Inflammatory macrophage treated with lipopolysaccharide for 4 hours (primary cell): ENCODE measurements at places on chromosomes 11 and 22.

DNA sequence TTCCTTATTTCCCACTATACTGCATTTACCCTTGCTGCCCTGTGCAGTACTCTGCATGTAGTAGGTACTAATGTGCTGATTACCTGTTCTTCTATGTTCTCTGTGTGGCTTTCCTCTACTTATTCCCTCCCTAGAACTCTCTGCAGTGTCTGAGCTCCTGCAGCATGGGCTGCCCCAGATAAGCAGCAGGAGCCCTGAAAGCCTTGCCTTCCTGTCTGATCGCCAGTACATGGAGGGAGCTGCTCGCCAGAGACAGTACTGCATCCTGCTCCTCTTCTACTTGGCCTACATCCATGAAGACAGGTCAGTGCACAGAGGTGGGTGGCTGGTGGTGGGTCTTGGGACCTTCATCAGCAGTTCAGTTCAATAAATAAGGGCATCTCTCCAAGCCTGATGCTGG is 42.2 kb upstream of the CCDC134 start:
- no peak for DNase-seq

DNA sequence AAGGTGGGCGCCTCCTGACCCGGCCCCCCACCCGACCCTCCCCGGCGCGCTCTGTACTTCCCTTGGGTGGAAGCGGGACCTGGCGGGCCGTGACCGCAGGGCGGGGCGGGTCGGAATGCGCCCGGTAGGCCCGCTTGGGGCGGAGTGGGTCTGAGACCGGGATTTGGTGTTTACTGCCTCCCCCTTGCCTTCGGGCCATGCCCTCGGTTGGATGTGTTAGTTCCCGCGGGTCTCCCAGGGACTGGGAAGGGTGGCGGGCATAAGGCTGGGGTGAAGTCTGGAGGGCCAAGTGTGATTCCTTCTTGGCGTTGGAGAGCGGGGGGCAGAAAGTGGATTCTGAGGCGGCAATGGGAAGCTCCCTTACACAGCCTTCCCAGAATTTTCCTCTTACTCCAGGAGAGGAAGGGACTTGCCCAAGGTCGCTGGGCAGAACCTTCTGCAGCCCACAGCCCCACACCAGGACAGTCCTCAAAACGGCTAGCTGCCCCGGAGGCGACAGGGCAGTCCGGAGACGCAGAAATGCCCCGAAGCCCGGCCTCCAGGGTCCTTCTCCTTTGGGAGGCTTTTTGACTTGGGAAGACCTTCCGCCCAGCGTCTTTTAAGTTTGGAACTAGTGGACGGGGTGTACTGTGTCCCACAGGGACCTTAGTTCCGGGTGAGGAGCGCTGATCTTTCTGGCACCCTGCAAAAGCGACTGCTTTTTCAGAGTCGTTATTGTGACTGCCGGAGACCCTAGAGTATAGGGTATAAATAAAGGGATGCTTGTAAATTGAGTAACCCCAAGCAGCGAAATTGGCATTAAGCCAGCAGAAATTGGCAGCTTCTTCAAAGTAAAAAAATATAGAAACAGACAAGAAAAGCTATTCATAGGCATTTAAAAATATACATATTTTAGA is 647 bp downstream of the SWAP70 start:
- peak; percentile 48 for DNase-seq

GRCh38 chr11:122843281-122844141 is 5.2 kb downstream of the CRTAM start:
- no peak for DNase-seq

DNA sequence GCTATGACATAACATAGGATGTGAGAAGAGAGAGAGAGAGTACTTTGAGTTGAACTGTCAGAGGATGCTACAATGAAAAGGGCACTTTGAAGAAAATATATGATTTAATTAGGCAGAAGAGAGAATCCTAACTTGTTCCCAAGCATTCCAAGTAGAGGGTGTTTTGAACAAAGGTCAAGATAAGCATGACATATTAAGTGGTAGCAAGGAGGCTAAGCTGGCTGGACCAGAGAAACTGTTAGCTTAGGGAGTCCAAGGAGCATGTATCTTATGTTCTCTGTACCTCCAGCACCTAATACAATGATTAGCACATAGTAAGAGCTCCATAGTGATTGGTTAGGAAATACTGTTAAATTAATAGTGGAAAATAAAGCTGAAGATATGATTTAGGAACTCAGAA is 479.6 kb downstream of the TMEM135 start:
- no peak for DNase-seq

DNA sequence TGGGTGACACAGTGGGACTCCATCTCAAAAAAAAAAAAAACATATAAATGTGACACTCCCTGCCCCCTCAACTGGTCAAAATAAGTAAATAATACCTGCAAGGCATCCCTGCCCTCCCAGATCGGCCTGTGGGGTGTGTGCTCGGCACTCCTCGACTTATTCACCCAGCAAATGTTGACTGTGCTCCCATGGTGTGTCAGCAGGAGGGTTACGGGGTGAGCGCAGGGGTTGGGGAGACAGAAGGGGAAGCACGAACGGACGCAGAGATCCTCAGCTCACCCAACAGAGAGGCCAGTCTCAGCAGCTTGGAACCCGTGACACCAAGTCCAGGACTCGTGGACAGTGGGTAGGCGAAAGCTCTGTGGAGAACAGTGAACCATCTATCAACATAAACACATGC is 1.6 kb upstream of the ADM2 start:
- DNase-seq = no peak

DNA sequence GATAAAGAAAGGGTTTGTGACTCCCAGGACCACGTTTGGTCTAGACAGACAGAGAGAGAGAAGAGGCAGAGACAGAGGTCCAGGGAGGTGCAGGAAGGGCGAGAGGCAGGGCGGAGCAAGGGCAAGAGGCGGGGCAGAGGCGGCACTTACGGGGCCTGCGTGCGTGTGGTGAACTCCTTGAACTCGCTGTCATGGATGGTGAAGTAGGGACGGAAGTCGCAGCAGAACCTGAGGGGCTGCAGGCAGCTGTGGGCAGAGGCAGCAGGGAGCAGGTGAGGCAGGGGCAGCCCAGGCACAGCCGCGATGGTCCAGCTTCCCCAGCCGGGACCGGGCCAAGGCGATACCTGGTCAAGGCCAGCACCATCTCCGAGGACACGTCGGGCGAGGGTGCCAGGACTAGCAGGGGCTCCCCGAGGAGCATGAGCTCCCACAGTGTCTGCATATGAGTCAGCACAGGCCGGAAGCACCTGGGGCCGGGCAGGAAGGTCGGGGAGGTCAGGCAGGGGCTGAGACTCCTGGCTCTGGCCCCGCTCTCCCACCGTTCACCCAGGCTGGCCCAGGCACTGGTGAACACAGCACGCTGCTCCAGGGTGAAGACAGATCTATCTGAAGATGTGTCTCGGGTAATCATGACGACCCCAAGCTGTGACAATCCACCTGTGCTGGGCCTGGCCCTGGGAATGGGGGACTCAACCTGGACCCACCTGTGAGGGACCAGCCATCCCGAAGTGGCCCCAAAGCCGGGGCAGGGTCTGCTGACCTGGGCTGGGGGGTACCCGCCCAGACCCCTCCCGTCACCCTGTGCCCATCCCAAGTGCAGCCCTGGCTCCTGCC is 7.2 kb upstream of the PLXNB2 start:
- DNase-seq = peak; percentile 71

GRCh38 chr11:78100261-78100660 is 20.6 kb upstream of the NDUFC2 start:
- no peak for DNase-seq

GRCh38 chr11:10041748-10042446 is 252.1 kb downstream of the SBF2 start:
- peak; percentile 92 for DNase-seq

DNA sequence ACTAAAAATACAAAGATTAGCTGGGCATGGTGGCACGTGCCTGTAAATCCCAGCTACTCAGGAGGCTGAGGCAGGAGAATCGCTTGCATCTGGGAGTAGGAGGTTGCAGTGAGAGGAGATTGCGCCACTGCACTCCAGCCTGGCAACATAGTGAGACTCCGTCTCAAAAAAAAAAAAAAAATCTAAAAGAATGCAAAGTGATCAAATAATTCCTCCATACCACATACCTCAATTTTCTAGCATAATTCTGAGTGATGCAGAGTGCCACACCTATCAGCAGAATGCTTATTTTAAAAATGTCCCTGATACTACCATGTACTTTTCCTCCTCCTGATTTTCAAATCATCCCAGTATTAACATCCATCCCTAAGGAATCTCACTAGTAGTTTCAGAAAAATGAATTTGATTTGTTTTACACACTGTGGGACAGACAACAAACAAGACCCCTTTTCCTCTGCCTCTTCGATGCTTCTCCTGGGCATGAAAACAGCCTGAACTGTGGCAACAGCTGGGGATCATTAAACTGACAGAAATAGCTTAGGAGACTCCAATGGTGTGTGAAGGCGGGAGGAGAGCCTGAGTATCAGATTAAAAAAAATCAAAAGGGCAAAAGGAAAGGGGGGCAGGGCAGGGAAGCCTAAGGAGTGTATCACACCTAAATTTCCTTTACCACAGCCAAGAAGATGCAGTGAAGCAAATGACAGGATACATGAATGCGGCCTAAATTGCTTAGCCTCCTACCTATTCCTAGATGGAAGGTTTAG is 114.7 kb downstream of the SGSM3 start:
- DNase-seq = no peak

DNA sequence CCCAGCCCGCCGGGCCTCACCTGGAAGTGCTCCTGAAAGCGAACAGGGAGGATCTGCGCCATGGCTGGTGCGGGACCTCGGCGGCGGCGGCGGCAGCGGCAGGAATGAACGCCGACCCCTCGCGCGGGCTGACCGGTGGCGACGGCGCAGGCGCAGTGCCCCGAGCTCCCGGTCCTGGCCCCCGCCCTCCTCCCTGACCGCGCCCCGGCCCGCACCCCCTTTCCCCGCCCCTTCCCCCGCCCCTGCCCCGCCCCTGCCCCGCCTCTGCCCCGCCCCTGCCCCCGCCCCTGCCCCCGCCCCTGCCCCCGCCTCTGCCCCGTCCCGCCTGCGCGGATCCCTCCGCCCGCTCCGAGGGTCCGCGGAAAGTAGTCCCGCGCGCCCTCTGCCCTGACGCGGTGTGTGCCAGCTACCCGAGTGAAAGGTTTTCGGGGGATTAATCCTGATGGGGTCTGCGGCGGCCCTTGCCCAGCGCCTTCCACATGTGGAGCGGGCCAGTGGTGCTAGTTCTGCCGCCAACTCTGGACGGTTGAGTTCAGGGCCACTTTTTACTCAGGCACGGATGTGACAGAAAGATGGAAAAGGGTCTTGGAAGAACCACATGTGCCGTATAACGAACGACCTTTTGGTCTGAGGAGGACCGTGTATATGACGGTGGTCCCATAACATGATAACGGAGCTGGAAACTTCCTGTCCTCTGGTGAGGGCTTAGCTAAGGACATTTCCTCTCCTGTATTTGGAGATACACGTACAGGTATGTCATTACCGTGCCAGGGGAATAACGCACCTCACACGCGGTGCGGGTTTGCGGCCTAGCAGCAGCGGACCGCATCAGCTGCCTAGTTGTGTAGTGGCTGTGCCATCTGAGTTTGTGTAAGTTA is at the start of gene CLTCL1:
TSS of gene CLTCL1 (minus strand) at position 140 of the 878 bp plus-strand sequence. CDS start at position 62, 78 bp downstream.
- DNase-seq = peak; percentile 70

DNA sequence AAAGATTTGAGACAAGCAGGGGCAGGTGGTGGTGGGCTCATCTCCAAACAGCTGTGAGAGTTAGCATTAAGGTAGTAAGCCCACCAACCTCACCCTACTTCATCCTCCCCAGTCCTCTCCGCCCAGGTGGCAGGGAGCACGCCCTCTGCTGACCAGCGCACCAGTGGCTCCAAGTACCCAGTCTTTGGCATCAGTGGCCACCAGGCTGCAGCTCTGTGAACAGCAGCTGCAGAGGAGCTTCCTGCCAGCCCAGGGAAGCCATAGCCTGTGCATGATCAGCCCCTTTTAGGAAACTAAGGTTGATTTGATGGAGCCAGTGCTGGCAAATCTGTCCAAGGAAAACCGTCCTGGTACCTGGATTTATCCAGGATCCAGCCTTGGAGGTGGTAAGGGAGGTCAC is 21.7 kb downstream of the CAVIN3 start:
- DNase-seq = peak; percentile 34

GRCh38 chr11:30510750-30511149 is 75.4 kb downstream of the MPPED2 start:
- DNase-seq = no peak

DNA sequence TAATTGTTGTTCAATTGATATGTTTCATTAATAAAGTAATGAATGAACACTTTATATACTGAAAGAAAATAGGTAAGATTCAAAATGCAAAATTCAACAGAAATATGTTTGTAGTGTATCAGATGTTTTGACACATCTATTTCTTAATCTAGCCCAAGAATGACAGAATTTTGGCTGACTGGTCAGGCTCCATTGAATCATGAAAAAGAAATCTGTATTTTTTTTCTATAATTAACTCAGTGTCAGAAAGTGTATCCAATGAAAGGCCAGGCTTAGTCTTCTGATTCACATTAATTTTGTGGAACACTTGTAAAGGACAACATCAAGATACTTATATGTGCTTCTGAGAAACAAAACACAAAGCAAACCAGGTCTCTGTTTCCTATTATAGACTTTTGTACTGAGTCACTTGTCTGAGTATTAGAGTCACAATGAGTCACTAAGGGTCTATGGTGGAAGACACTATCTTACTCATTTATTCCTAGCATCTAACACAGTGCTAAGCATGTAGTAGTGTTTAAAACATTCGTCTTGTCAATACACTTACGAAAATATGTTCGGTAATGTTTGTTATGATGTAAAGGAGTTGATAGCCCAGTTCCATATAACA is 297.7 kb upstream of the CCDC90B start:
- DNase-seq = no peak

- no peak for DNase-seq
These were observed 135.7 kb downstream of the TMEM135 start for GRCh38 chr11:87173185-87174039.

- no peak for DNase-seq
These were observed 421.0 kb upstream of the API5 start for GRCh38 chr11:42890773-42891172.

DNA sequence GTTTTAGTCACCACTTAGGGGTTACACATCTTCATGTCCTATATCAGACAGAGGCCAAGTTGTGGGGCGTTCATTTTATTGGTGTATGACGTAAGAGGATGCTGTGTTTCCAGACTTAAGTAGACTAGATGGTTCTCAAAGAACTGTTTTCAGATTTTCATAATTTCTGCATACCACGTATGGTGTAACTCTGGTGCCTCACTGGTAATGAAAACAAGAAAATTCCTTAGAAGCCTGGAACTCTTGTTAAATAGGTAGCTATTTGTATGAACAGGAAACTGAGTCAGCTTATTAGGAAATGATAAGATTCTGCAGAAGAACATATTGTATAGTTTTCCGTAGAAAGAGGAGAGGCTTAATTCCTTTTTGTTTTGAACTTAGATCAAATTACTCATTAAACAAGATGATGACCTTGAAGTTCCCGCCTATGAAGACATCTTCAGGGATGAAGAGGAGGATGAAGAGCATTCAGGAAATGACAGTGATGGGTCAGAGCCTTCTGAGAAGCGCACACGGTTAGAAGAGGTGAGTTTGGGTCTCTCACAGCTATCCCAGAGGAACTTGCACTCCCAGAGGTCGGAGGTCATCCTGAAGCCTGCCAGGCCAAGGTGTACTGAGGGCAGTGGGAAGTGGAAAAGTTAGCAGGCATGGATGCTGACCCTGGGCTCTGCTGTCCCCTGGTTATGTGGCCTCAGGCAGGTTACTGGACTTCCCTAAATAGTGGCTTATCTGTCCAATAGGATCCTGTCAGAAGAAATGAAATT is 3.9 kb downstream of the CDC45 start:
- DNase-seq = no peak

GRCh38 chr11:75241906-75242644 is 1.5 kb downstream of the TPBGL start:
- DNase-seq = no peak
